ENCODE measurements at places on chromosomes 4 and X.

DNA sequence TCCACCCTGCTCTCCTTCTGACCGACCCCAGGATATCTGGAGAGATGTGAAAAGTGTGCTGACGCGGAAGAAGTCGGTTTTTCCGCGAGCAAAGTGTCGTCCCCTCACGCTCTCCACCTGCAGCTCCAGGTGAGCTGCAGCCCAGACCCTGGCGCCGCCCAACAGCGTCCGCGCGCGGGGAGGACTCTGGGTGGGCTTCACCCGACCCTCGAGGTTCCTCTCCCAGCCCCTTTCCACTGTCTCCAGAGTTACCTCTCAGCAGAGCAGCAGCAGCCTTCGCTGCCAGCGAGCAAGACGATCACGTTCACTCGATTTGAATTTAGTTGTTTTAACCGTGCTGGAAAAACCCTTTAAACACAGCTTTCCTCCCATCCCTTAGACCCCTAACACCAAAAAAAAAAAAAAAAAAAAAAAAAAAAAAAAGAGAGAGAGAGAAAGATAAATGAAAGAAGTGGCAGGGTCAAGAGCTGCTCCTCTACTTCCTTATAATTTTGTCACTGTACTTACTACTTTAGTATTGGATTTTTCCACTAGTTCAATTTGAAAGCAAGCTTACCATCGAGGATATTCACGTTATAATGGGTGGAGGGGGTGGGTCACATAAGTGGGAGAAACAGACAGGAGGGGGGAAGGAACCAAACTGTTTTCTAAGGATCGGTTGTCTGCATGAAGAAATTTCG, 758 bp upstream of the NR3C2 start:
- DNase-seq = peak; percentile 83

DNA sequence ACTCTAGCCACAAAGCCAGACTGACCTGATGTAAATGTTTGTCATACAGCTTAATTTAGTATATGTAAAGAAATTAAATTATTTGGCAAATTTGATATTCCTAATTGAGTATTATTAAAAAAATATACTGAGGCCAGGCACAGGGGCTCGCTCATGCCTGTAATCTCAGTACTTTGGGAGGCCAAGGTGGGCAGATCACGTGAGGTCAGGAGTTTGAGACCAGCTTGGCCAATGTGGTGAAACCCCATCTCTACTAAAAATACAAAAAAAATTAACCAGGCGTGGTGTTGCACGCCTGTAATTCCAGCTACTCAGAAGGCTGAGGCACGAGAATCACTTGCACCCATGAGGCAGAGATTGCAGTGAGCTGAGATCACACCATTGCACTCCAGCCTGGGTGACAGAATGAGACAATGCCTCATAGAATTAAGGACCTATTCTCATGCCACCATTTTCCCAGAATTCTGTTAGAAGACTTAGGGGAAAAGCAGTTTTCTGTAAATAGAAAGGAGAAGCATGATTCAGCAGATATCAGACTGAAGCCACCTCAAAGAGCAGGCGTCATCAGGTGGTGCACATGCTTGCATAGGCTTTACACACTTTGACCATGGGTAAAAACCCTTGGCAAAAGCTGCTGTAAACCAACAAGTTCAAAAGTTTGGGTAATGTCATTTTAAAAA, 6.1 kb downstream of the UBQLN2 start:
- no peak for DNase-seq

GRCh38 chr4:151783867-151784266, 23.1 kb upstream of the GATB start:
- no peak for DNase-seq

- DNase-seq = no peak
Observed at GRCh38 chr4:89269121-89269666, 38.4 kb downstream of the GPRIN3 start.

GRCh38 chr4:48653217-48654014, 126.7 kb downstream of the FRYL start:
- peak; percentile 66 for DNase-seq

DNA sequence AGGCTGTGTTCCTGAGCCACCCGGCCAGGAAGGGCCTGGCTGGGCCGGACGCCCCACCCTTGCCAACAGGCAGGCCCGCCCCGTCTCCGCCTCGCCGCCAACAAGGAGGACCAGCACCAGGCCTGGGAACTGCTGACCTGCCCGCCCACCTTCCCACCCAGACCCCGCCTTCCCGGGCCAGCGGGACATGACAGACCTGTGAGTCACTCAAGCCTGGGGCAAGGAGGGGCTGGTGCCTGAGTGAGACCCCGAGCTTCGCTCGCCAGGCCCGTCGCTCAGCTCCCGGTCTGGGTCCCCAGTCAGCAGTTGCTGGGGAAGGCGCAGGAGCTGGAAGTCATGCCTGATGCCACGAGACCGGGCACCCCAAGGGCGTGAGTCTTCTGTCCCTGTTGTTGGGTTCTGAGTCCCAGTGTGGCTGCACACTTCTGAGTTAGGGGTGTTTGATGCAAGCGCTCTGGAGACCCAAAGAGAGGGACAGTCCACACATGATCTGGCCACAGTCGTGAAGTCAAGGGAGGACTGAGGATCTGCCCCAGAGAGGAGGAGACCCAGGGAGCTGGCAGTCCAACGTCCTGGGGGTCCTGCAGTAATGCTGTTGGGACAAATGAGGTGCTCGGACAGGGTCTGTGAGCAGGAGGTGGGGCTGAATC, at the start of gene DNASE1L1:
TSS of gene DNASE1L1 (minus strand) at position 33 of the 650 bp plus-strand sequence. CDS start 3,686 bp downstream, outside the sequence.
- no peak for DNase-seq

DNA sequence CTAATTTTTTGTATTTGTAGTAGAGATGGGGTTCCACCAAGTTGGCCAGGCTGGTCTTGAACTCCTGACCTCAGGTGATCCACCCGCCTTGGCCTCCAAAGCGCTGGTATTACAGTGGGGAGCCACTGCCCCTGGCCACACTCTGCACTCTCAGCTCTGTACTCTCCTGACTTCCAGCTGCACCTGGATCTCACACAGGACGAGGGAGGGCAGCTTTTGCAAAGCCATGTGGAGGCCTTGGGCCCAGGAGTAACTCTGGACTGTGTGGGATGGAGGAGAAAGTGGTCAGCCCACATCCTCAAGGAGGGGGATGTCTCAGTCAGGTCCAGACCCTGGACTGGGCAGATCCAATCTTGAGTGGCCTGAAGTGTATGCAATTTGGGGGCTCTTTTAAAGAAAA, 23.0 kb downstream of the NAT8L start:
- DNase-seq = no peak

DNA sequence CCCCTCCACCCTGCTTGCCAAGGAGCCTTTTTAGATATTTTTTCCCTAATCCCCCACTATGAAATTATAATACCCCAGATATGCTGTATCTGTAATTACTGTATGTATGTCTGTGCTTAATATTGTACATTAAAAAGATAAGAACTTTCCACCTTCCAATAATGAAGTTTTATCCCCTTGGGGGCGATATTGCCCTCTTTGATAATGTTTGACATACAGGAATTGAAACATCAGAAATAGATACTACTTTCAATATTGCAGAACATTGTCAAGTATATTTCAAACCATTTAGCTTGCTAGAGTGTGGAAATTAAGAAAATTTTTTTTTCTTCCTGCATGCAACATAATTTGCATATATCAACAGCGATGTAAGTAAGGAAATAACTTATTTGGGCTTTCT, 58.9 kb downstream of the NAF1 start:
- no peak for DNase-seq

DNA sequence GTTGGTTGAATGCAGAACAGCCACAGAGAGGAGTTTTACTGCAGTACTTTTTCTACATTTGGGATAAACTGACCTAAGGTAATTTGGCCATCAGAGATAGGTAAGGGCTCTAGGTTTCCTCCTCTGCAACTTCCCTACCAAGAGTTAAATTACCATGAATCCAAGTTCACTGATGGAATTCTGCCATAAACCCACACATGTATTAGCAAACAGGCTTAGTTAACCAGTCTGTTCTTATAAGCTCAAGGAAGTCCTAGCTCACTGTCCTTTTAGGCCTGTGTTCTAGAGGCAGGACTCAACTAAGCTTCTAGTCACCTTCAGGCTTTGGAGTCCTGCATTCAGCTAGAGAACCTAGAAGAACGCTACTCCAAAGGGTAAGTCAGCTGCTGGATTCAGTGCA, 4.0 kb downstream of the FAM114A1 start:
- no peak for DNase-seq

- DNase-seq = no peak
Observed at GRCh38 chr4:13371048-13371447, 113.1 kb downstream of the RAB28 start.

DNA sequence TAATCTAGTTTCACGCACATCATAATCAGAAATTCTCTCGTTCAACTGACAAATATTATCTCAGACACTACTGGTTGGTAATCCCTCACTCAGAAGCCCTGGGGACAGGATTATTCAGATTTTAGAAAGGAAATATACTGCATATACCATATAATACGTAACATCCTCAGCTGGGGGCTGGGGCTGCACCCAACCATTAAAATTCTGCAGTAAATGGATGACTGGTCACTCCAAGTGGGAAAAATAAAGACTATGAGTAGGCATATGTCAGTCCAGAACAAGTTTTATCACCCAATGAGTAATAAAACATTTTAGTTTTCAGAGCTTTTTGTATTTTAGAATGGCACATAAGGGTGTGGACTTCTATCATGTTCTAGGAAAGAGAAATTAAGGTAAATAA, 121.7 kb upstream of the MAP3K15 start:
- no peak for DNase-seq

GRCh38 chr4:70931347-70931746, 29.2 kb downstream of the MOB1B start:
- DNase-seq = no peak

GRCh38 chr4:9704551-9705332, 76.7 kb upstream of the DRD5 start:
- no peak for DNase-seq

DNA sequence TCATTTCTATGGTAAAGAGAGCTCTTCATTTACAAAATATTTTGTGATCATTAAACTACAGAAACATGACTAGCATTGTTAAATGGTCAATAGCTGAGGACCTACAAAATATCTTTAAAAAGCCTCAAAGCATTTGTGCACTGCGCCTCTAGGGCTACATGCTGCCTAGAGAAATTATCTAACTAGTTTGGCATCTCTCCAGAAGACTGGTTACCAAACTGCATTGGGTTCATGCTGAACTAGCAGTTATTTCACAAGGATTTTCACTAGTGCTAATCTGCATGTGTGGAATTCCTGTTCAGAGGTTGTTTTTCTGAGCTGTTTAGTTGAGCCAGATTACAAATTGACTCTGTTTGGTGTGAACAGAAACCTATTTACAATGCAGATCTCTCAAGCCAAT, 58.5 kb upstream of the PITX2 start:
- no peak for DNase-seq

DNA sequence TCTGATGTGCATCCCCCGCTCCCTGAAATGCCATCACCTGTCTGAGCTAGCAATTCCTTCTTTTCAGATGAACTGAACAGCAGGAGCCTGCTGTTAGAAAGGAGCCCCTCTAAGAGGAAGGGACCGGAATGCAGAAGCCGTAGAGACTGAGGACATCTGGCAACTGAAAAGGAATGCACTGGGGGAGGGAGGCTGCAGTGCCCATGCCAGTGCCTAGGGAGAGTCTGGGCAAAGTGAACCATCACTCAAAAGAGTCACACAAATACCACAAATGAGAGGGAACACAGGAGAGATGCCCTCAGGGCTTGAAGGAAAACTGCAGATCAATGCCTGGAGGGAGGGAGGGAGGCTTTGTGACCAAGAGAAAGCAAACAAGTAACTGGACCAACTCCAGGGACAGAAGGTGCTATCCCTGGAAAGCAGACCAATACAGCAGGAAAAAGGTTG, 93.9 kb upstream of the CBR4 start:
- no peak for DNase-seq

GRCh38 chrX:10189317-10190268, 32.8 kb downstream of the CLCN4 start:
- DNase-seq = peak; percentile 91

- DNase-seq = no peak
Observed at GRCh38 chr4:106615961-106616360, 247.4 kb upstream of the GIMD1 start.

DNA sequence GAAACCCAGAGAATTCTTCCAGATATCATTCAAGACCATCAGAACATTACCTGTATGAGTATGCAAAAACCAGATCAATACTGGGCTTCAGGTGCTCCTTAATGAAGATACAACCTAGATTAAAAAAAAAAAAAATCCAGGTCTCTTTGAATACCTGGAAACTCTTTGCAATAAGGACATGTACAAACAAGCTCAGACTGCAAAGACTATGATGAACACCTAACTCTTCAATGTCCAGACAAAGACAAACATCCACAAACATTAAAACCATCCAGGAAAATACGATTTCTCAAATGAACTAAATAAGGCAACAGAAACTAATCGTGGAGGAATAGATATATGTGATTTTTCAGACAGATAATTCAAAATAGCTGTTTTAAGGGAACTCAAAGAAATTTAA, 38.7 kb downstream of the NLRP2B start:
- no peak for DNase-seq

- no peak for DNase-seq
Observed at GRCh38 chr4:150251752-150252190, 173.5 kb downstream of the DCLK2 start.

DNA sequence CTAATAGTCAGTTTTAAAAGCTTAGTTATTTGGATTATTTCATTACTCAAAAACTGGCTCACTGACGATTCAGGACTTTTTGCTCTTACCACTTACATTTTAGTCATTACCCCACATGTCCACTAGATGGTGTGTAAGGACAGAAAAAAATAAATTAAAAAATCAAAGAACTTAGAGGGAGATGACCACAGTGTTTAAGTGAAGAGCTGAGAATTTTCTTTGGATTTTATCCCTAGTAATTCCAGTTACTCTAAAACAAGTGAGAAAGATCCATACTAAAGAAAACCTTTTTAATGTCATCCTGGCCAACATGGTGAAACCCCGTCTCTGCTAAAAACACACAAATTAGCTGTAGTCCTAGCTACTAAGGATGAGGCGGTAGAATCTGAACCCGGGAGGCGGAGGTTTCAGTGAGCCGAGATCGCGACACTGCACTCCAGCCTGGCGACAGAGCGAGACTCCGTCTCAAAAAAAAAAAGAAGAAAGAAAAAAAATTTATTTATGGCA, 26.4 kb upstream of the TMPRSS11B start:
- no peak for DNase-seq

DNA sequence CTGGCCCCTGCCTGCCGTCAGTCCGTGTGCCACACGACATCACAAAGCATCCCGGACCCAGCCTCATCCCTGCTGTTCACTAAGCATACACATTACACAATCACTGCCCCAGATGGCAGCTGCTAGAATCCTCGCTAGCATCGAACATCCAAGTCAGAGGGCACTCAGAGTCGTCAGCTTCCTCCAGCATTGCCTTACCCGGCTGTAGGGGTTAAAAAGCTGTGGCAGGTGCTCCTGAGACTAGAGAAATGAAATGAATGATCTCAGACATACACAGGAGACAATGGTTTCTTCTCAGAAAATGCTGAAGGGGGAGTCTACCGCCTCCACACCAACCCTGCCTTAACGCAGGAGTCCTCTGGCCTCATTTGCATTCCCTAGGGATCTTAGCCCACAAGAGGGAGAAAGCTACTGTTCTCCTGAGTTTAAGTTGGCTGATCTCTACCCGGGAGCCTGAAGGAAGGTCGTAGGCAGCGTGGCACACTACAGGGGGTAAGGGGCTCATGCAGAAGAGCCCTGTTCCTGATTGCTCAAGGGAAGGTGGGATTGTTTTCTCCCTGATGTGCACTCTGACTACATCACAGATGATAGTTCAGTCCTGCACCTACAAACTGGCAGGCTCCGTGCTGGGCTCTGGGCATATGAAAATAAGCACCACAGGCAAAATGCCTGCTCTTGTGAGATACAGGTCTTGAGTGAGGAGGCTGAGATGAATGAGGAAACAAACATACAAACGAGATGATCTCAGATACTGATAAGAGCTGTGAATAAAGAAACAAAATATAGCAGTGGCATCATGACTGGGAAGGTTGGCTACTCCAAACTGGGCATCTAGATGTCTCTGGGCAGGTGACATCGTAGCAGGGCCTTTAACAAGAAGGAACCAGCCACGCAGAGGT, 2.6 kb upstream of the KIAA0232 start:
- DNase-seq = peak; percentile 40

Data from posterior cingulate gyrus (tissue), 11 donors.